ENCODE measurements at places on chromosomes 1 and 21.

GRCh38 chr1:72942008-72942407, 659.7 kb upstream of the NEGR1 start:
- no peak for DNase-seq

DNA sequence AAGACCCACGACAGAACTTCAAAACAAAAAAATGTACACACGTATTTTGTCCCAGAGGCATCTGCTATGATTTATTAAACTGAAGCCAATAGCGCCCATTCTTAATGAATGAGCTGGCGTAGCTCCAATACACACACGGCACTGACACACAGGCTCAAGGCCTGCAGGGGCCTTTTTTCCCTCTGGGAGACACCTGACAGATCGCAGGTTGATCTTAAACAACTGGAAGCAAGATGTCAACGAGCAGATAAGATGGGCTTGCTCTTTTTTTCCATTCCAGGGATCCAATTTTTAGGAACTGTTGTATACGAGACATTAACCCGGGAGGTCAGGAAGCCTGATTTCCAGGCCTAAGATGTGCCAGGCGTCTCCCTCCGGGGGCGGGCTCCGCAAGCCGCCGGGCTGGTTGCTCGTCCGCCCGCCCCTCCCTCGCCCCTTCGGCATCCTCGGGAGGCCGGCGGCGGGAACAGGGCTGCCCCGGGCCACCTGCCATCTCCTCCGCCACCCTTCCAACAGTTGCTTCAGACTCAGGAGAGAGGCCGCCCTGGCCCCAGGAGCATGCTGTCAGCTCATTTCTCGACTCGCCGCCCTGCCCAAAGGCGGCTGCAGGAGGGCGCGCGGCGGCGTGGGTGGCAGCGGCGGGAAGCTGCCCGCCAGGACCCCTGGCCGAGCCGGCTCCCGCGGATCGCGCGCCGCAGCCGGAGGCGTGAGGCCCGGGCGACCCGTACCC, 735 bp downstream of the TTC13 start:
- no peak for DNase-seq

GRCh38 chr1:245156736-245157505, 2.1 kb downstream of the KIF26B start:
- no peak for DNase-seq

DNA sequence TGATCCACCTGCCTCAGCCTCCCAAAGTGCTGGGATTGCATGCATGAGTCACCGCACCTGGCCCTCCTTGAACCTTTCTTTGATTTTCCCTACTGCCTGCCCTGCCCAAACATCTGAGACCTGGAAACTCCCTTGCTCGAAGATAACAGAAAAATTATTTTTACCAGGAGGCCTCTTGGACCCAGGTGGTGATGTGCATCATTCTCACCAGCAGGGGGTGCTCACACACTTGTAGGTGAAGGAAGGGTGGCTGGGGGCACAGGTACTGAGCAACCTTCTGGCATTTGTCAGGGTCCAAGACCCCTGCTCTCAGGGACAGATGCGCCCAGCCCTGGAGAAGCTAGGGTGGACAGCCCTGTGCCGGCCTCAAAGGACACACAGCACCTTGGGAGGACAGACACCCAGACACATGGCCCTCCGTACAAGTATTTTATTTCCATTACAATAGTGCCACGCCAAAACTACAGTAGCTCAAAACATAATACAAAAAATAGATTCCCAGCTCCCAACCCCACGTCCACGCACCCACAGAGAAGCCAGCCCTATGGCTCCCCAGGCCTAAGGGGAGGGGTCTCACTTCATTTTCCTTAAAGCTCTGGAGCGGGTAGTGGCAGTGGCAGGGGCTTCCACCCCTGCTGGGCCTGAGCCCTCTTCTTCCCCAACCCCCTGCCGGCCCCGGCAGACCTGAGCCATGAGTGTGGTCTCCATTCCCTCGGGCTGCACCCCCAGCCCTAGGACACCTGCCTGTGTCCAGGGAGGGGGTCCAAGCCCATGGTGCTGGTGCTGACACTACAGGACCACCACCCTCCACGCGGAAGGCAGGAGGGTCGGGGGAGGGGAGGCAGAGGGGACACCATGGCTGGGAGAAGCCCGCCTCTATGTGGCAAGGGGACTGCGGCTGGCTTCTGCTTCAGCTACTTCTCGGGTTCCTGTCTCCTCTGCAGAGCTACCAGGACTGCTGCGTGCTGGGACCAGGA, 40.4 kb upstream of the EIF4G3 start:
- DNase-seq: no peak

DNA sequence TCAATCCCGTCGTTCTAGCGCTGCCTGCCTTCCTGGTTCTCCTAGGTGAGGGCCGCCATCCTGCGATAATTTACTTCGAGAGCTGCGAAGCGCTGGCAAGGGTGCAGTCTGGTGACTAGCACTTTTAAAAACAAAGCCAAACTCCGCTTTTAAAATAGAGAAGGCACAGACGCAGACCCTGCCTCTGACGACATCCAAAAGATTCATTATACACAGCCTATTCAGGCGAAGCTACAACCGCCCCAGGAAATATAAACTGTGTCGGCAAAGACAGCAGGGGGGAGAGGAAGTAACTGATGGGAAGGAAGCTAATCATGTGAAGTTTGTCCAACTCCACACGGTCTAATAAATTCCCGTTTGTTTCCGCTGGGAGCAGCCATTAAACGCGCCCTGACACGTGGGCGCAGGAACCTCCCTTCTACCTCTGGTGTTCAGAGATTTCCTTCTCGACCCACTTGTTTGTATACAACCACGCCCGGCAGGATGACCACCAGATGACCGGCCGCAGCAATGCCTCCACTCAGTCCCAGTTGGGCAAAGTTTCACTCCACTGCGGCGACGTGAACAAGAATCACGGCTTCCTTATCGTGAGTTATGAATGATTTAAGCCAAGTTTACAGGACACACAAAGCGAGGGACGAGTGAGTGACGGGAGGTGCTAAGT, 1.3 kb downstream of the GNG12 start:
- peak; percentile 47 for DNase-seq

- no peak for DNase-seq
Measured at GRCh38 chr1:8816264-8816663, 1.2 kb downstream of the RERE start.

DNA sequence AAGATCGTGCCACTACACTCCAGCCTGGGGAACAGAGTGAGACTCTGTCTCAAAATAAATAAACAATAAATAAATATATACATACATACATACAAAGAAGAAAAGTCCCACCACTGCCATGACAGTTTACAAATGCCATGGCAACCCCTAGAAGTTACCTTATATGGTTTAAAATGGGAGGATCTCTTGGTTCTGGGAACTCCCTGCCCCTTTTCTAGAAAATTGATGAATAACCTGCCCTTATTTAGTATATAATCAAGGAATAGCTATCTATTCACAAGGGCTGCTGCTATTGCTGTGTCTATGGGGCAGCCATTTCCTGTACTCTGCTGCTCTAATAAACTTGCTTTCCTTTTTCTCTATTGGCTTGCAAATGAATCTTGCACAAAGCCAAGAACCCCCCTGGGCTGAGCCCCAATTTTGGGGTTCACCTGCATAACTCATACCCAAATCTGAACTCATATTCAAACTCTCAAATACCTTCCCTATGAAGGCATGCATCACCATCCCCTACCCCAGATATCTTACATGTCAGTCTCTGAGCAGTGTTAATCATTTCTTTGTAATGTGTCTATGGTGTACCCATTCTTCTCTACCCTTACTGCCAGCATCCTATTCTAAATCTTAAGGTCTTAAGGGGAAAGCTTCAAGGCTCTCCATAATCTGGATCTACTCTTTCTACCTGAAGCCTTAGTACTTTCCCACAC, 9.0 kb downstream of the GON4L start:
- no peak for DNase-seq

- DNase-seq: no peak
Measured at GRCh38 chr1:99217599-99217998, 46.7 kb upstream of the PLPPR4 start.

DNA sequence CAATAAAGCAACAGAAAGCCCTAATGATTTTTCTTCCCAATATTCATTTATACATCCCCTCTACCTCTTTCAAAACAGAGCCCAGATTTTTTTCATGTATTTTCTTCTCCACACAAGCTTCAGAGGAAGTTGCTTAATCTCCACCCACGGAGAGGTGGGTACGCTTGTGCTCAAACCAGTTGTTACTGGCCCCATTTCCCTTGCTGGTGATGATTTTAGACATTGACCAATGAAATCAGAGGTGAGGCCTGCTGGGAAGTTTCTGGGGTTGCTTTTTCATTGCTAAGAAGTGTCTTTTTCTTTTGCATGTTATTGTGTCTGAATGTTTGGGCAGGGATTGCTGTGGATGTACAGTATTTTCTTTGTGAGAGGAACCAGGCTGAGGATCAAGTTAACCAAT, 448.1 kb upstream of the B3GALT2 start:
- DNase-seq: no peak

- DNase-seq: no peak
Measured at GRCh38 chr21:29145852-29146453, 15.5 kb downstream of the MAP3K7CL start.

- no peak for DNase-seq
Measured at GRCh38 chr1:212364985-212365384, 49.7 kb downstream of the PACC1 start.

- no peak for DNase-seq
Measured at GRCh38 chr1:187226396-187226795, 397.6 kb downstream of the PLA2G4A start.

DNA sequence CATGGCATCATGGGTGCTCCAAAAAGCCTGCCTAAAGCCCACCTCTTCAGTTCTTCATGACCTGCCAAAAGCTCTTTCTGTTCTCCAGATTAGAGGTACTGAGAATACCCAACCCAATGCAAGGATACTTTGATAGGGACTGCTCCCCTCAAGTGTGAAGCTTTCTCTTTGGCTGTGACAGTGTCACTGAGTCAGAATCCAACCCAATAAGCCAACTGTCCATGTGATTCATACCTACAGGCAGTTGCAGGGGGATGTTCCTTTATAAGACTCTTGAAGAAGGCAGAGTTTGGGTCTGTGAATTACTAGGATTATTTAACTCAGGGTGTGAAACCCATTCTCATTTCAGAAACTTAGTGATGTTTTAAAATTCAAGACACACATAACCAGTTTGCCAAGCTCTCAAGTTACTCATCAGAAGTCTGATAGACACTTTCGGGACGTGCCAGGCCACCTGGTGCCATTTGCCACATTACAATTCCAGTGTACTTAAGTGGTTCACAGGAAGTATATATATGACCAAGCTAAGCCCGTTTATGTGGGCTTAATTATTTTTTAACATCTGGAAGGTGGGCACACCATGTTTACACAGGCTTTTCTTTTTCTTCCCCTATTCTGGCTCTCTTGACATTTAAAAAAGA, 265.8 kb downstream of the NFIA start:
- no peak for DNase-seq

DNA sequence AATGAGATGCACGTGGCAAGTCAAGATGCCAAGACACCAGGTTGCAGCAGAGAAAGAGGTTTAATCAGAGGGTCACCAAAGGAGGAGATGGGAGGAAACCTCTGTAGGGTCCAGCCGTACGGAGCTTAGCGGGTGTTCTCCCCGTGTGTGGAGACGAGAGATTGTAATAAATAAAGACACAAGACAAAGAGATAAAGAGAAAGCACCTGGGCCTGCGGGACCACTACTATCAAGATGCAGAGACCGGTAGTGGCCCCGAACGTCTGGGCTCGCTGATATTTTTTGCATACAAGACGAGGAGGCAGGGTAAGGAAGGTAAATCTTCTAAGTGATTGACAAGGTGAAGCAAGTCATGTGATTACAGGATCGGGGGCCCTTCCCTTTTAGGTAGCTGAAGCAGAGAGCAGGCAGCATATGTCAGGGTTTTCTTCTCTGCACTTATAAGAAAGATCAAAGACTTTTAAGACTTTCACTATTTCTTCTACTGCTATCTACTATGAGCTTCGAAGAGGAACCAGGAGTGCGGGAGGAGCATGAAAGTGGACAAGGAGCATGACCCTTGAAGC, 41.2 kb upstream of the TDRD10 start:
- DNase-seq: no peak

GRCh38 chr1:97943354-97943753, 22.5 kb upstream of the DPYD start:
- no peak for DNase-seq

- DNase-seq: no peak
Measured at GRCh38 chr1:15931401-15931800, 44.5 kb downstream of the ZBTB17 start.

DNA sequence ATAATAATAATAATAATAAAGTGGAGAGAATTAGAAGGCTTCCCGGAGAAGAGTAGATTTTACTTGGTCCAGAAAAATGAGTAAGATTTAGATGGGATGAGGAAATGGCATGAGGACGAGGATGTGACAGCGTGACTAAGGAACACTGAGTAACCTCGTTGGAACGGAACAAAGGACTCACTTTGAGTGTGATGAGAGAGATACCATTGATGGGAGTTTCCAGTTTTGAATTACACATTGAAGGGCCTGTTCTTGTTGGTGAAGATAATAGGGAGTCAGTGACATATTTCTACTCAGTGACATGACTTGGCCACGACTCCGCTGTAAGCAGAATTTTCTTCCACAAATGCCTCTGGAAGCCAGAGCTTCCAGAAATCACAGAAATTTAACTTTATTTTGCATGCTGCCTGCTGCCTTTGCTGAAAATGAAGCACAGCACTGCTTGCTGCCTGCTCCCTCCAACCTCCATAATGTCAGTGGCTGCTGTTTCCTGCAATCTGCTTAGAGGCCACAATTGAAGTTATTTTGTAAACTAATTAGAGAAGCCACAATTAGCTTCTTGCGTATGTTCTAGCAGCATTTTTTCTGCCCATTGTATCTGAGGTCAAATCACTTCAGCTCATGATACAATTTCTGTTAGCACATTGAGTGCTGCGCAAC, 33.7 kb upstream of the FBXO28 start:
- no peak for DNase-seq

DNA sequence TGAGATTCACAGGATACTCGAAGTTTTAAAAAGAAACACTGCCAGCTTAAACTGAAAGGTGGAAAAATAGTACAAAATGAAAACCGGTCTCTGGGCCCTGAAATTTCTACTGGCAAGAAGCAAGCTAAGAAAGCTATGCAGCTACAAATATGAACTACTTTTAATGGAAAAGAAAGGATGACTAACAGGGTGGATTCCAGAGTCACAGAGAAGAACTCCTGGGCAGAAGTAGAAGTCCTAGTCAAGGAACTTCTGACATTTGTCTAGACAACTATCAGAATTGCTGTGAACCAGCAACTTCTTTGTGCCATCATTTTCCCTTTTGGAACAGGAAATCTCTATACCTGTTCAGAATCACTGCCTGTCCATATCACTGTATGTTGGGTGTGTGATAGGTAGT, 38.1 kb downstream of the CD160 start:
- no peak for DNase-seq

DNA sequence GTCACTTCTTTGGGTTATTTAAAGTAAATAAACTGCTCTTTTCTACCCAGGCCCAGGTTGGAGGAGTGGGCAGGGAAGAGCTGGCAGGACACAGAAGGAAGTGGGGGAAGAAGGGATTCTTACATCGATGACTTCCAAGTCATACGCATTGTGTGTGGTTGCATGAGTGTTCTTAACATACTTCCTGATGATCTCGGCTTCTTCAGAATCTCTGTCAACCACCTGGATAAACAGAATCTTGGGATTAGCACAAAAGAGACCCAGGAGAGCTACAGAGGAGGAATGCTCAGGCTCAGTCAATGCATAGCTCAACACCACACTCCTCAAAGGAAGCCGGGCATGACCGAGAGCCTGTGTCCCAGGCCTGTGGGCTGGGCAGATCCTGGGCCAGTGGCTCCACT, 42.1 kb downstream of the PARP1 start:
- DNase-seq: no peak
